NCI-H2081 (cell line): ENCODE measurements at places on chromosomes 16 and 17.

DNA sequence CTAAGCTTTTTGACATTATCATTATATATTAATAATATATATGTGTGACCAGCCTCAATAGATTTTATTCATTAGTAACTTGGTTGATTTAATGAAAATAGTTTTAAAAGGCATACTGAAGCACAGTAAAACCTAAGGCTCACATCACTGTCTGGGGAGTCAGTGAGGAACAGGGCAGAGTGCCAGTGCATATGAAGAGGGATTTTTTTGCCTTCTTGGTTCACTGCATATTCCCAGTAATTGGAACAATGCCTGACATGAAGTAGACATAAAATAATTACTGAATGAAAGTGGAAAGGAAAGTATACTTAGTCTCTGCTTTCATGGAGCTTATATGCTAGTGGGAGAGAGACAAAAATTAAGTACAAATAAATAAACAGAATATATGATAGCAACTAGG, 81.1 kb downstream of the FTO start:
- no peak for DNase-seq

GRCh38 chr17:18182978-18183333, 672 bp upstream of the ALKBH5 start:
- DNase-seq = peak; percentile 72

DNA sequence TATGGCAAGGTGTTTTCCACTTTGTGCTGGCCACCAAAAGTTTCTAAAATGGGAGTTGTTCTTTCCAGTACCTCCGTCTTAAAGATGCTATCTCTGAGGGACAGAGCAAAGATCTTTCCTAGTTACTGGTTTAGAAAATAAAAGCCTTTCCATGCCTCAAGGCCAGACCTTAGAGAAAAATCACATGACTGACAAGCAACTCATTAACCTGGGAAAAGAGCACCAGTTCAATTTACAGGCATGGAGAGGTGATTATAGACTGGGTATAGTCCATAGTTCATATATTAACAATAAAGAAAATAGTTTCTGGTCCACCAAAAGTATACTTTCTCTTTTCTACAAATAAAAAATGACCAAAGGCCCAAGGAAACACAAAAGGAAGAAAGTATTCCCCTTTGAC, 230.7 kb downstream of the TOX3 start:
- DNase-seq = no peak

GRCh38 chr16:2155977-2156848, 631 bp downstream of the TRAF7 start:
- DNase-seq = no peak

GRCh38 chr17:43615330-43616028, 46.2 kb downstream of the MEOX1 start:
- DNase-seq = no peak

GRCh38 chr17:40373324-40373723, 8.8 kb upstream of the GJD3 start:
- no peak for DNase-seq

- DNase-seq = no peak
These were observed 621.0 kb downstream of the WWOX start for GRCh38 chr16:78720416-78720815.

GRCh38 chr17:74464730-74465377, 1.6 kb upstream of the CD300A start:
- DNase-seq = no peak

DNA sequence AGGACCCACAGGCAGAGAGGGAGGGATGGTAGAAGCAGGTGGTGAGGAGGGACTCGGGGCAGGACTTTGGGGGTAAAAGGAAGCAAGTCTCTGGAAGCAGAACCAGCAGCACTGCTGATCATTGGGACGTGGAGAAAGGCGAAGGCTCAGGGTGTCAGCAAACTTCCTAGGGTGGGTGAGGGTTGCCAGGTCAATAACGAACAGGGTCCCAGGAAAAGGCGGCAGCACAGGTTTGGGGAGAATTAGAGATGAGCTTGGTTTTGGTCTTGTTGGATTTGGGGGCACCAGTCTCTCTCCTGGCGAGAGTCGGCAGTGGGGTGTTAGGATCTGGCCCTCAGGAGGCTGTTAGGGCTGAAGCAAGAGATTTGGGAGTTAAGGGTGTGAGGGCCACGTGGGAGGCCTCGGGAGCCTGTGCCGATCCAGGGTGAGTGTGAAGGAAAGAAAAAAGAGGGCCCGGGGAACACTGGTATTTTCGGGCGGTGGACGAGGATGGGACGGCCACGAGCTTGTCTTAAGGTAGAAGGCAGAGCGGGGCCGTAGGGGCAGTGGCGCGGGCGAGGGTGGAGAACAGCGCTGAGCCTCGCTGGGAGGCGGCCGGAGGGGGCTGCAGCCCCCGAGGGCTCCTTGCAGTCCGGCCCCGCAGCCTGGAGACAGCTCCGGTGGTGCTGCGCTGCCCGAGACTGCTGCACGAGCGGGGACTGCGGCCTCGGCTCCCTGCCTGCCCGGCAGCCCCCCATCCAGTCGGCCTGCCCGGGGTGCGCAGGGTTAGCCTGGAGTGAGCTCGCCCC, 765 bp upstream of the ADORA2B start:
- no peak for DNase-seq

- DNase-seq = no peak
These were observed 20.5 kb upstream of the PABPN1L start for GRCh38 chr16:88886845-88887521.

GRCh38 chr16:75081179-75081859, 35.3 kb downstream of the LDHD start:
- no peak for DNase-seq

- no peak for DNase-seq
These were observed 302.8 kb downstream of the FOXL1 start for GRCh38 chr16:86881118-86881510.

DNA sequence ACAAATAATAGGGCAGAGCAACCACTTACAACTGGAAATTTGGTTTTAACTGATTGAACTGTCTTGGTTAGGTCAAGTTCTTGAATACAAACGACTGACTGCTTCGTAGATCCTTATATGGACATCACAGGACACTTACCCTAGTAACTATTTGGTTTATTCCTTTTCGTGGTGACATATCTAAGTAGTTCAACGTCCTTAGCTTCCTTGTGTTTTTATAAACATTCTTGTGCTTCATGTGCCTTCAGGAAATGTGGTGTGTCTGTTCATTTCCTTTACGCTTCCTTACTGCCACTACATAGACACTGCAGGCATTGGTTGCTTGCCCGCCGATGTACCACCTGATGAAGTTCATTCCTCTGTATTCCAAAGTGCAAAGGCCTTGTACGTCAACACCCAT, 59.3 kb downstream of the USP10 start:
- no peak for DNase-seq

DNA sequence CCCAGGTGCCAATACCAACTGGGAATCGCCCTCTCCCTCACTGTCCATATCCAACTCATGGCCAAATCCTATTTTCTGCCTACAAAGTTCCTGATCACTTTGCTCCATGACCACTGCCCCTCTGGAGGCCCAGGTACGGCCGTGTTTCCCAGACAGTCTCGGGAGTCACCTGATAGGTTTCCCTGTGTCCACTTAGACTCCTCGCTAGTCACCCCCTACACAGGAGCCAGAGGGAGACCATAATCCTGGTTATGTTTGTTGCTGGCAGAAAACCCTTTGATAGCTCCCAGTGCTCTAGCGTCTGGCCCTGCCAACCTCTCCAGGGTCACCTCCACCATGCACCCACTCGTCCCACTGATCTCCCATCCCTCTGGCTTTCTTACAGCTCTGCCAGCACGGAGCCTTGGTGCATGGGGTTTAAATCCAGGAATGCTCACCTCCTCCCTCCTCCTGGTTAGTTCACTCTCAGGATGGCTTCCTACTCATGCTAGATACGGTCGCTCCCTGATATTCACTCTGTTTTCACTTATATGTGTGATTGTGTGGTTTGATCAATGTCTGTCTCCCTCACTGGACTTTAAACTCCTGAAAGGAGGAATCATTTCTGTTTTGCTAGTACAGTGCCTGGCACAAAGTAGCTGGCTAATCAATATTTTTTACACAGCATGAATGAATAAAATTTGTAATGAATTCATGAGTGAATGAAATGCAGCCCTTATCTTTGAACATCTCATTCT, 7.5 kb upstream of the CALB2 start:
- DNase-seq = no peak

DNA sequence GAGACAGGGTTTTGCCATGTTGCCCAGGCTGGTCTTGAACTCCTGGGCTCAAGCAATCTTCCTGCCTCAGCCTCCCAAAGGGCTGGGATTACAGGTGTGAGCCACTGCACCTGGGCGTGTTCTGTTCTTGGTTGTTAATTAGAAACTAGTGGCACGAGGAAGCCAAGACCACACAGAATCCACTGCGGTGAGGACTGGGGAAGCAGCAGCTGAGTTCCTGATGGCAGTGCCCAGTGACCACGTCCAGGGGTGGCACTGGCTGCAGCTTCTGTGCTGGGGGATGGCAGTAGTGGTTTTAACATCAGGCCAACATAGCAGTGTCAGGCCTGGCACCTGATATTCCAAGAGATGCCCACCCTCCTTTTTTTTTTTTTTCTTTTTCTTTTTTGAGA, 39.7 kb upstream of the NDRG4 start:
- no peak for DNase-seq

DNA sequence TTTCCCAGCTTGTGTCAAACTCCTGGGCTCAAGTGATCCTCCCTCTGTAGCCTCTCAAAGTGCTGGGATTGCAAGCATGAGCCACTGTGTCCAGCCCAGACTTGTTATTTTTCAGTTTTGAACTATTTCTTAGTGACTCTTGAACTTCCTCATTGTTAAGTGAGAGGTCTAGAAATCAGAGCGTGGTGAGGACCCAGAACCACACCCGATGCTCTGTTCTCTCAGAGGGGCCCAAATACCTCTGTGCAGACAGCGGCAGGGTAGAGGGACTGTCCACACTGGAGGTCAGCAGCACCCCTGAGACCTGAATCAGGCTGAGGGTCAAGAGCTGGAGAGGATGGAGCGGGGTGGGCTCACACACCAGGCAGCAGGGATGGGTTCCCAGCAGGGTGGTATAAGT, 47.7 kb upstream of the MEAK7 start:
- no peak for DNase-seq

DNA sequence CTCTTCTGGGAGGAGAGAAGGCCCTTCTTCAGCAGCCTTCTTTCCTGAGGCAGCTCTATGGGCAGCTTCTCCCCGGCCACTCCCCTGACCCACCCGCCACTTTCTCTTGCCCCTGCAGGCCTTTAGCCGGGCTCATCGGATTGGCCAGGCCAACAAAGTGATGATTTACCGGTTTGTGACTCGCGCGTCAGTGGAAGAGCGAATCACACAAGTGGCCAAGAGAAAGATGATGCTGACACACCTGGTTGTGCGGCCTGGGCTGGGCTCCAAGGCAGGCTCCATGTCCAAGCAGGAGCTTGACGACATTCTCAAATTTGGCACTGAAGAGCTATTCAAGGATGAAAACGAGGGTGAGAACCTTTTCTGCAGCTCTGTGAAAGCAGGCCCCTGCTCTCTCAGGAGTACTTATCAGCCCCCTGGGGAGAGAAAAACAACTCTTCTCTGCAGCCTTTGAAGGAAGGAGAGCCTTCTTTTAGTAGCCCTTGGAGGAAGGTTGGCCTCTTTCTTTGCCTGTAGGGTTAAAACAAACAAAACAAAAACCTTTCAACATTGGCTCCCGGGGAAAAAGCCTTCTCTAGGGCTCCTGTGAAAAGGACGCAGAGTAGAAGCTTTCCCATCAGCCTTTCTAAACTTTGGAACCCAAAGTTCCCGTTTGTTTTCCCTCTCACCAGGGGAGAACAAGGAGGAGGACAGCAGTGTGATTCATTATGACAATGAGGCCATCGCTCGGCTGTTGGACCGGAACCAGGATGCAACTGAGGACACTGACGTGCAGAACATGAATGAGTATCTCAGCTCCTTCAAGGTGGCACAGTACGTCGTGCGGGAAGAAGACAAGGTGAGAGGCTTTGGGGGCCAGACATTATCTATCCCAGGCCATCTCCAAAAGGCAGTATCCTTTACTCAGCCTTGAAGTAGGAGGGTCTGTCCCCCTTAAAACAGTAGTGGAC, 12.7 kb downstream of the RNF227 start:
- DNase-seq = no peak

- DNase-seq = no peak
These were observed 48.7 kb upstream of the TNRC6C start for GRCh38 chr17:77909816-77910215.

- DNase-seq = no peak
These were observed 45.3 kb downstream of the BRD7 start for GRCh38 chr16:50323335-50324011.

DNA sequence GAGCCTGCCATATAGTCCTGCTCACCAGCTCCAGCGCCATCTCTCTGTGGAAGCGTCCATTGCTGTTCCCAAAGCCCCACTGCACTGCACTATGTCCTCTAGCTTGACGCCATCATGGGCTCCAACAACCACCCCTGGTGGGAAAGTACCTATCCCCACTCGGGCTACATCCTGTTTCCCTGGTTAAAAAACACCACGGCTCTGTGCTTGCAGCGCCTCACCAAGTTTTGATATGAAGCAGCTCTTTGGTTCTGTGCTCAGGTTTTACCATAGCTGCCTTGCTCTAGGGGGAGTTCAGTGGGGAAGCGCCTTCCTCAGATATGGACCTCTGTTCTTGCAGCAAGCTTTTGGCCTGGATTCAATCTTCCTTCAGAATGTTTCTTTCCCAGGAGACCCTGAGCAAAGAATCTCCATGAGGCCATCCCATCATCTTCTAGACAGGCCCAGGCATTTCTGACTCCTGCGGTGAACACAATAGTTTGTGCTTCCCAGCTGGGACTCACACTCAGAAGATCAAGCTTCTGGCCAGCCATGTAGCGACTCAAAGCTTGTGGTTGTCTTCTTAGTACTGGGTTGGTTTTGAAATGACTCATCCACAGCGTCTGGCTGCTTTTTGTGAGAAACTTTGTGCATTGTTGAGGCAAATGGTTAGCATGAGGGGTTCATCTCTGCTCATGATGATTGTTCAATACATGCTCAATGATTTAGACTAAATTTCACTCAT, 39.5 kb downstream of the DYNLRB2 start:
- DNase-seq = no peak

GRCh38 chr17:83185023-83186002, 105.9 kb downstream of the METRNL start:
- no peak for DNase-seq

DNA sequence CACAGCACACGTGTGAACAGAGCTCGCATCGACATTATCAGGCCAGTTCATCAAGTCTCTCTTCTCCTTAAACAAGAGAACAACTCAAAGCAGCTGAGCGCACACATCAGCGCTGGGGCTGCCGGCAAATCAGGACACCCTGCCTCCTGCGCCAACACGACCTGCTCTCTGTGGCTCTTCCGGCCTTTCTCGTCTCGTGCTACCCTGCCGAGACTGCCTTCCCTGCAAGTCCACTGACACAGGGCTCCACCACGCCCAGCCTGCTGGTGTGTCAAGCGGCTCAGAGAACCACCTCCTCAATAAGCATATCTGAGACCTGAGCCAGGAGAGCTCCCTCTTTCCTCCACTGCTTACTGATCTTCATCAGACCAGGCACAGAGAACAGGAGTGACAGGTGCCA, 96.9 kb downstream of the ZNF778 start:
- no peak for DNase-seq

GRCh38 chr16:28514246-28514645, 7.6 kb upstream of the IL27 start:
- DNase-seq = no peak

DNA sequence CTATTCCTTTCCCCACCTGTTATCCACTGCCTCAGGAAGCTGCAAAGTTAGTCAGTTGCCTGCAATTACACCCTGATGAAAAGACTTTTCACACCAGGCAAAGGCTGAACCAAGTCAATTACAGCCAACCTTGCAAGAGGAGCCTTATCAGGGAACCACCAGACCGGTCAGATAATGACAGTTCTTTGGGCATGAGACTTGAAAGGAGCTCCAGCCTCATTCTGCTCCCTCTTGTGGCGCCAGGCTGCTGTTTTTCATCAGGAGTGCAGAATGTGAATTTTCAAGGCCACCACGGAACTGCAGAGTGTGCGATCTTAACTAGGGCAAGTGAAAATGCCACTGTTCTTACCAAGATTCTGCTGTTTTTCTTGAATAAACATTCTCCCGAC, 22.5 kb downstream of the DNAI2 start:
- DNase-seq = peak; percentile 22
